ENCODE measurements at places on chromosomes 12 and 14. TPM values are rescaled to one million over a fixed set of nuclear protein-coding genes. Genes with fewer than 3 reads are reported as not detected.

- H3K36me3 ChIP-seq: no peaks in the 10 kb centered on the region
- no peak for DNase-seq
- no peak overlapping the region for H3K27ac ChIP-seq
Measured at GRCh38 chr14:65462411-65462810, 49.9 kb downstream of the FUT8 start.

- H3K4me3 ChIP-seq: no peak overlapping the region
- H3K36me3 ChIP-seq: peaks cover 37% of the 10 kb centered on the region
- no peak for DNase-seq
- H3K27ac ChIP-seq: no peak overlapping the region
Measured at GRCh38 chr14:106347291-106347778, 821.0 kb downstream of the TMEM121 start.

DNA sequence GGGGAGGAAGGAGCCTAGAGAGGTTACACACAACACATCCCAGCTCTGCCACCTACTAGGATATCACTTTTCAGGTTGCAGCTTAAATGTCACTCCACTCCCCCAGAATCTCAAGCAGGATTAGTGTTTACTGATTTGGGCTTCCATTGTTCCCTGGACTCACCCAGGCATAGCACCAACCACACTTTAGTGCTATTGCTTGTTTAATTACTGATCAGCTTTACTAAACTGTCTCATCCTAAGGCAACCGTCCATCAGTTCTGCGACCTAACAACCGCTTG is 6.1 kb upstream of the KRT18 start:
- H3K4me1 ChIP-seq: peaks cover 32% of the 10 kb centered on the region
- no peaks in the 10 kb centered on the region for H3K36me3 ChIP-seq
- no peak overlapping the region for H3K27ac ChIP-seq
- no peak overlapping the region for H3K4me3 ChIP-seq

DNA sequence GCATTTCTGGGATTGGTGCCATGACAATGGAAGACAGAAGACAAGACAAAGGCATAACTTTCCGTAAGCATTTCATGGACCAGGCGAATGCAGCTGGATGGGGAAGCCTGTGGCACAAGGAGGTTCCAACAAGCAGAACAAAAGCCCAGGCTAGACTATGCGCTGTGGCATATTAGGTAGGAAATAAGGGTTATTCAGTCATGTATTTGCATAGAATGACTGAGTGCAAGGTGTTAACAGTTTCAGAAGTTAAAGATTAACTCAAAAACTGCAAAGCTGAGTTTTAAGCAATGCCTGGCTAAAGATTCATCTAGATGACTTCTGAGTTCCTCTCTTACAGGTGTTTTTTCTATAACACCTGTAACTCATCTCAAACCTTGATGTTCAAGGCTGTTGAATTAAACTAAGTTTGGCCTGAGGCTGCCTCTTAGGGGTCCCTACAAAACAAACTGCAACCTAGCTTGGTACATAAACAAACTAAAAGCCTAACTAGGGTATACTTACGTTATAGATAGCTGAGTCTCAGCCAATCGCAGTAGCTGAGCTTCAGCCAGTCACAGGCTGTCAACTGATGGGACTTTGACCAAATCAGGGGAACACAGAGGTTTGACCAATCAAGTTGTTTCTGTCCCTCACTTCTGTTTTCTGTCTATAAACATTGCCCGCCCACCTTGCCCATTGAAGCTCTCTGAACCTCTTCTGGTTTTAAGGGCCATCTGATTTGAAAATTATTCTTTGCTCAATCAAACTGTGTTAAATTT is 52.2 kb upstream of the PLBD1 start:
- no peaks in the 10 kb centered on the region for H3K27me3 ChIP-seq
- H3K4me1 ChIP-seq: no peaks in the 10 kb centered on the region

DNA sequence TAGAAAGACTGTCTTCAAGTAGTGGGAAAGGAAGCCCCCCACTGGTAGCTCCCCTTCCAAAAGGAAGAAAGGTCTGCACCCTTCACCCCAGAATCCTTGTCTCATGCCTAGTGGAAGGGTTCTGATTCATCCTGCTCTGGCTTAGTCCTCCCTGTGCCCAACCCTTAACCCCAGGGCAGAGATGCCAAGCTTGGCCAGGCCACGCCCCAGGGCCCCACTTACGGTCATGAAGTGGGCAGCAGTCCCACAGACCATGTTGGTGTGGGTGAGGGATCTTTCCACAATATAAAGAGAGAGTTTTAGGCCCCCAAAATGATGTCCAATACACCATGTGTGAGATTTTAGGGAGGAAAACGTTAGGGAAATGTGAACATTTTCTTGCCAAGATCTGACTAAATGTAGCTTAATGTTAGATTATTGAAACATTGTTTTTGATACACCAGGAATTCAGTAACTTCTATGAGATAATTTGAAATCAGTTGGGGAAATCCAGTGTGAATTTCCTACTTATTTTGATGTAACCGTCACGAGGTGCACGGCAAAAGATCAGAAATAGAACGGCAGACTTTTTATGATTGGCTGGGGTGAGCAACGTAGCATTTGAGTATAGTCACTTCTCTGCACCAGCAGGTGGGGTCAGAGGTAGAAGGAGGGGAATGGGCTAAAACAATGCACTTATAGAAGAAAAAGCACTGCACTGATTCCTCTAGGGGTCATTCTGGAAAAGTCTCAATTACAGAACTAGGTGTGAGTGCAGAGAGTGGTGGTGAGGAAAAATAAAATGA is 8.2 kb upstream of the SSPN start:
- no peaks in the 10 kb centered on the region for H3K36me3 ChIP-seq
- no peak overlapping the region for H3K27ac ChIP-seq
- no peak overlapping the region for H3K4me3 ChIP-seq
- H3K4me1 ChIP-seq: no peaks in the 10 kb centered on the region

GRCh38 chr12:116266168-116266601 is 11.3 kb downstream of the MED13L start:
- no peaks in the 10 kb centered on the region for H3K36me3 ChIP-seq
- DNase-seq: peak; percentile 64
- no peak overlapping the region for H3K4me3 ChIP-seq
- H3K27me3 ChIP-seq: no peaks in the 10 kb centered on the region
- H3K4me1 ChIP-seq: peaks cover 48% of the 10 kb centered on the region
- no peak overlapping the region for H3K27ac ChIP-seq

- H3K4me1 ChIP-seq: no peaks in the 10 kb centered on the region
- no peak overlapping the region for H3K27ac ChIP-seq
- no peaks in the 10 kb centered on the region for H3K27me3 ChIP-seq
- no peak overlapping the region for H3K4me3 ChIP-seq
- H3K36me3 ChIP-seq: no peaks in the 10 kb centered on the region
- no peak for DNase-seq
Measured at GRCh38 chr14:58088961-58089360, 63.1 kb downstream of the ARMH4 start.

DNA sequence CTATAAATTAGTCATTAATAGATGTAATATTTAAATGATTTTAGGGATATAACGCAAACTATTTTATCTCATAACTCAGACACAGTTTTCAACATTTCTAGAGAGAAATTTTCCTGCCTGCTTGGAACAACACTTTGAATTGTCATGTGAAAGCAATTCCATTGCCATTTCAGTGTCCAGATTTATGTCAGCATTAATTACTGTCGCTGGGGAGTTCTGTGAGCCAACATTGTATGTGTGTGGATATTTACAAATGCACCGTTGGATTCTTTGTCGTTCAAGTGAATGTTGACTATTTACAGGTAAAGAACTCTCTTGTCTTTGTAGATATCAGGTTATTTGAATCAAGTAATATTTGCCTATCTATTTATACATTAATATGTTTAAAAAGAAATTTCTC is 465.3 kb upstream of the RGS6 start:
- no peak overlapping the region for H3K4me3 ChIP-seq
- no peaks in the 10 kb centered on the region for H3K4me1 ChIP-seq
- H3K27me3 ChIP-seq: no peaks in the 10 kb centered on the region
- no peaks in the 10 kb centered on the region for H3K36me3 ChIP-seq
- no peak for DNase-seq
- no peak overlapping the region for H3K27ac ChIP-seq

GRCh38 chr14:33056213-33056612 is 117.5 kb downstream of the NPAS3 start:
- no peak overlapping the region for H3K4me3 ChIP-seq
- no peak for DNase-seq
- H3K36me3 ChIP-seq: no peaks in the 10 kb centered on the region
- H3K27ac ChIP-seq: no peak overlapping the region
- H3K27me3 ChIP-seq: no peaks in the 10 kb centered on the region

GRCh38 chr12:79057540-79057939 is 193.0 kb downstream of the SYT1 start:
- H3K27me3 ChIP-seq: no peaks in the 10 kb centered on the region
- no peak overlapping the region for H3K4me3 ChIP-seq
- no peak overlapping the region for H3K27ac ChIP-seq
- DNase-seq: no peak
- no peaks in the 10 kb centered on the region for H3K36me3 ChIP-seq

DNA sequence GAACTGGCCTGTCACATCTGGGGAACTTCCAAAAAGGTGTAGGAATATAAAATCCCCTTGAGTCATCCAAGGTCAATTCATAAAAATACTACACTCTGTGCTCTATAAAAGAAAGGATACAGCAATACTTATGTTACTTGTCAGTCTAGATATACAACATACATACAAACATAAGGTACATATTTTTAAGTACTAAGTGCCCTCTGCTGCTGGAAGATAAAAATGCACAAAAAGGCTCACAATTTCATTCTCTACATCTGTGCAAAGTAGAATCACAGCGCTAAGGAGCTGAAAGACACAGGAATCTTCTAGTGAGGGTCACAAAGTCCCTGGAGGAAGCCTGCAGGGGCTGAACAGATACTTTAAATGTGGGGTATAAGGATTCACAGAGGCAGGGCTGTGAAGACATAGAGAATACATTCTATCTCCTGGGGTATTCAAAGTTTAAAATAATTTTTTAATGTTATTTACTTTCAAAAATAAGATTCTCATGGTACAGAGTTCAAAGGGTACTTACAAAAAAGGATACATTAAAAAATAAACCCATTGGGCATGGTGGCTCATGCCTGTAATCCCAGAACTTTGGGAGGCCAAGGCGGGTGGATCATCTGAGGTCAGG is 10.2 kb upstream of the GOLGA5 start:
- H3K4me1 ChIP-seq: no peaks in the 10 kb centered on the region
- no peak overlapping the region for H3K27ac ChIP-seq
- peak; percentile 56 for DNase-seq
- H3K4me3 ChIP-seq: no peak overlapping the region
- no peaks in the 10 kb centered on the region for H3K36me3 ChIP-seq

The INSM2 gene
- total RNA-seq: not detected

The TEX52 gene
- not detected for total RNA-seq

The CELA1 gene
- not detected for total RNA-seq

The TOMM20L gene
- total RNA-seq: not detected

The KLRF1 gene
- total RNA-seq: not detected

The MSI1 gene
- 12.8 TPM for total RNA-seq
